AG09309 (cell line): ENCODE measurements at places on chromosomes 13 and 19.
A peak's percentile ranks its signal among the peaks of the same experiment; 100 is the strongest.

DNA sequence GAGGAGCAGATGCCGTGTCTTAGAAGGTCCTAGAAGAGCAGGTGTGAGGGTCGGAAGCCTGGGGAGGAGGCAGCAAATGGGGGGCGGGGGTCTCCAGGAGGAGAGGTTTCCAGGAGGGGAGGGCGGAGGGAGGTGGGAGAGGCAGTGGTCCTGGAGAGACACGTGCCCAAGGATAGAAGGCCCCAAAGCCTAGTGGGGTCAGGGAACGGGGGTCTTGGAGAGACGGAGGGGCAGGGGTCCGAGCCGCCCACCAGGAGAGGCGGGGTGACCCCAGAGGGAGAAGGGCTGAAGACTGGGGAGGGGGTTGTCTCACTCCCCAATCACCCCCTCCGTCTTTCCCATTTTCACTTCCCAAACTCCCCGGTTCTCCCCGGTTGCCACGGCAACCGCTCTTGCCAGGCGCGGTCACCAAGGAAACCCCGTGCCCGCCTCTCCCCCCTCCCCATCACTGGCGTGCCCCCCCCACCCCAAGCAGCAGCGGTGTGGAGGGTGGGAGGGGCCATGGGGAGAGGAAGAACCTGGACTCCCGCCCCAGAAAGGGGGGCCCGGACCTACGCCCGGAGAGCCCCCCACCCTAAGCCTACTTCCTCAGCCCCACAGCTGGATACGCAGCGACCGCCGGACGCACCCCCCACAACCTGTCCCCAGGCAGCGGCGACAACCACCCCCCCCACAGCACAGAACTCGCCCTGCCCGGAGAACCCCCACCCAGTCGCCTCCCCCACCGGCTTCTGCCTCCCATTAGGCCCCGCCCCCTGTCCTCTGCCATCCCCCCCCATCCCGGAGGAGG is 988 bp downstream of the LRRC4B start:
- DNase-seq = no peak

- DNase-seq = no peak
Observed at GRCh38 chr19:54178581-54179261, 5.8 kb upstream of the TMC4 start.

DNA sequence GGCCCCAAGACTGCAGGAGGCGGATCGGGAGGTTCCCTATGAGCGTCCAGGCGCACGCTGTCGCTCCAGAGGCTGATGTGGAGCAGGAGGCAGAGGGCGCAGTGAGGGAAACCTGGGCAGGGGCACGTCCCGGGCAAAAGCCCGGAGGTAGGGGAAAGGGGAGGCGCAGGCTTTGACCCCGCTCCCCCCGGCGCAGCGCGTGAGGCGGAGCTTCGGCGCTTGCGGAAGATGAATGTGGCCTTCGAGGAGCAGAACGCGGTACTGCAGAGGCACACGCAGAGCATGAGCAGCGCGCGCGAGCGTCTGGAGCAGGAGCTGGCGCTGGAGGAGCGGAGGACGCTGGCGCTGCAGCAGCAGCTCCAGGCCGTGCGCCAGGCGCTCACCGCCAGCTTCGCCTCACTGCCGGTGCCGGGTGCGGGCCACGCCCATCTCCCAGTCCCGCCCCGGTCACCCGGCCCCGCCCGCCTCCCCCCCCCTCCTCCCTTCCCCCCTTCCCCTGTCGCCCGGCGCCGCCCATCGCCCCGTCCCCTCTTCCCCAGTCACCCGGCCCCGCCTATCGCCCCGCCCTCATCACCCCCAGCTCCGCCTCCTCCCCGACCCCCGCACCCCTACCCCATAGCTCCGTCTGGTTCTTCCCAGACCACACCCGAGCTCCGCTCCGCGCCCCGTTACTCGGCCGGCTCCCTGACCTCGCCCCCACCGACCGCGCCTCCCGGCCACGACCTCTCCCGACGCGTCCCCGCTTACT is 4.1 kb downstream of the HMG20B start:
- DNase-seq = no peak

GRCh38 chr13:44389876-44390275 is 16.3 kb downstream of the SERP2 start:
- no peak for DNase-seq

- no peak for DNase-seq
Observed at GRCh38 chr19:39595950-39596349, 6.4 kb upstream of the LGALS13 start.

DNA sequence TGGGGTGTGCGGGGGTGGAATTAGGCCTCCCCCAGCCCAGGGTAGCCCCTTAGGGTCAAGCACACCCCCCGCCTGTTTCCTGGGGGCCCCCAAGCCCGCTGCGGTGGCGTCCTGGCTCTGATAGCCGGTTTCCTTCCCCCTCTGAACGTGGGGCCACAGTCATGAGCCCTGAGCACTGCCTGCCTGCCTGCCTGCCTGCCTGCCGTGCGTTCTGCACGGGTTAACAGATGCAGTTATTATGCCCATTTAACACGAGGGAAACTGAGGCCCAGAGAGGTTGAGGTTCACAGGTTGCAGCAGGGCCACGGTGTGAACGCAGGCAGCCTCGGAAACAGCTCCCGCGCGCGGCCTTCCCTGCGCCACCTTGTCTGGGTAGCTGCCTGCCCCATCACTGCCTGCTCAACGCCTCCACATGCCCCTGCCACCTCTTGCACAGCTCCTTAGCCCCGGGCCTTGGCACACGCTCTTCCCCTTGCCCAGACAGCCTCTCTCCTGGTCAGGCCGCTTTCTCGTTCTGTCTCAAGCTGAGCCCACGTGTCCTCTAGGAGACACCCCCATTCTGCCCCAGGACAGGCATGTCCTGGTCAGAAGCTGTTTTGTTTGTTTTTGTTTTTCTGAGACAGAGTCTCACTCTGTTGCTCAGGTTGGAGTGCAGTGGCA is 1.2 kb upstream of the GAMT start:
- DNase-seq = no peak

GRCh38 chr13:111572956-111573761 is 252.7 kb downstream of the TEX29 start:
- no peak for DNase-seq

DNA sequence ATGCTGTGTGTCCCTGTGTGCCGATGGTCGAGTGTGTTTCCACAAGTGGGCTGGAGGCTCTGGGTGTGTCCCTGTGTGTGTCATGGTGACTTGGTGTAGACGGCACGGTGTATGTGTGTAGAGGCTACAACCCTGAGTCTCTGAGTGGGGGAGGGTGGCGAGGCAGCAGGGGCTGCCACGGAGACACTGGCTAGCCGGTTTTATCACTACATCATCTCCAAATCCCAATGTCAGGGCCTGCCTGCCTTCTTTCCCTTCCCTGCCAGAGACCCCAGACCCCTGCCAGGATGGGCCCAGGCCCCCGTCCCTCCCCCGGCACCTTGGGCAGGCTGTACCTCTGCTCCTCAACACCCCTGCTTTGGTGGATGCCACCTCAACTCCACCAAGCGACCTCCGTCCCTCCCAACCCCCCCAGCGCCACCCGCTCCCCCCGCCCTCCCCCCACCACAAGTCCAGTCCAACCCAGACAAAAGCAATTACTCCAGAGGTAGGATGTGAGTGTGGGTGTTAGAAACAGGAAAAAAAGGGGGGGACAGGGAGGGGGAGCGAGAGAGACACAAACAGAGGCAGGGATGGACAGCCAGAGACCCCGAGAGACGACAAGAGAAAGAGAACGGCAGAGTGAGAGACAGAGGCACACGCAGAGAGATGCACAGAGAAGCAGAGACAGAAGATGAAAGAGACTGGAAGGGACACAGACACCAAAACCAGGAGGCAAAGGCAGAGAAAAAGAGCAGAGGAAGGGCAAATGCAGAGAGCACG is 21.6 kb upstream of the POU2F2 start:
- DNase-seq = no peak

GRCh38 chr13:29582171-29582570 is 13.3 kb downstream of the SLC7A1 start:
- no peak for DNase-seq

GRCh38 chr19:31269425-31270127 is 79.7 kb downstream of the TSHZ3 start:
- no peak for DNase-seq

- no peak for DNase-seq
Observed at GRCh38 chr13:50672025-50672424, 171.5 kb downstream of the DLEU7 start.

GRCh38 chr19:19006213-19006612 is 27.1 kb downstream of the SUGP2 start:
- DNase-seq = no peak

DNA sequence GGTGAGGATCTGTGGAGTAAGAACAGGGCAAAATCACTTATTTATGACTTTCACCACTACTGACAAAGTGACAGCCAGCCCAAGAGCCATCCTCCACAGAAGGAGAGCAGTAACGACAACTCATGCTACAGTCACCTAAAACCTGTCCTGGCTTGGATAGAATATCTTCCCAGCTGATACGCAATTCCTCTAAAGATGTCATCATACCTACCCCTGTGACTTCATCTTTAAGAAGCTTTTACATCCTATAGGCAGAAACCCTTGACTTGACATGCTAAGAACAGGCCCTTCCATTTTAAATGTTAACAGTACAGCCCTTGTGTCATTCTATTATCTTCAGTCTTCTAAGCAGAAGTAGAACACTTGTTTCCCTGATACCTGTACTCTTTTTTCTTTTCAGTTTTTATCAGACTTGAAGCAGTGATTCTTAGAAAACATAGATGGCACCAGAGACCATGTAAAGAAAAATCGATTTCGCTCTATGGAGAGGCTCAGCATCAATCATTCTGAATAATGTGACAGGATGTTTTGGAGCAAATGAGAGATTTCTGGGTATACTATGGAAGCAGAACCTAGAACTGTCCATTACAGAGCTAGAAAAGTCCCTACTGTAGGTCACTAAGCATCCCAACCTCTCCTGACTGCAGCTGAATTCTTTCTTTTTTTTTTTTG is 20.1 kb downstream of the STOML3 start:
- DNase-seq = no peak

DNA sequence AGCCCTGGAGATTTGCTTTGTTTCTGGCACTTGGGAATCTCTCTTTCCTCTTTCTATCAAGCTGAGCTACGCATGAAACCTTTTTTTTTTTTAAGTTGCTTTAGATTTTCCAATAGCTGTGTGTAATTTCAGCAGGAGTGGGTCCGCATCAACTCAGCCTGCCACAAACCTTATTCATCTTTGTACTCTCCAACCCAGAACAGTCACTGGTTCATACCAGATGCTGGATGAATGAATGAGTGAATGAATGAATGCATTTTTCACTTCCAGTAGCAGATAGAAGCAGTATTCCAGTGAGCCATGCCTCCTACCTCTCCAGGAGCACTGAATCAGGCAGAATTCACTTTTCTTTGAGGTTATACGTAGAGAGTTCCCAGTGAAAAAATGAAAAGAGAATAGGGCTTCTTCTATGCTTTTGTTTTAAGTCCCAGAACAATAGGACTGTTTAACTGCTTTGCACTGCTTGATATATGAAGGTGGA is 221.1 kb downstream of the TM9SF2 start:
- DNase-seq = no peak

DNA sequence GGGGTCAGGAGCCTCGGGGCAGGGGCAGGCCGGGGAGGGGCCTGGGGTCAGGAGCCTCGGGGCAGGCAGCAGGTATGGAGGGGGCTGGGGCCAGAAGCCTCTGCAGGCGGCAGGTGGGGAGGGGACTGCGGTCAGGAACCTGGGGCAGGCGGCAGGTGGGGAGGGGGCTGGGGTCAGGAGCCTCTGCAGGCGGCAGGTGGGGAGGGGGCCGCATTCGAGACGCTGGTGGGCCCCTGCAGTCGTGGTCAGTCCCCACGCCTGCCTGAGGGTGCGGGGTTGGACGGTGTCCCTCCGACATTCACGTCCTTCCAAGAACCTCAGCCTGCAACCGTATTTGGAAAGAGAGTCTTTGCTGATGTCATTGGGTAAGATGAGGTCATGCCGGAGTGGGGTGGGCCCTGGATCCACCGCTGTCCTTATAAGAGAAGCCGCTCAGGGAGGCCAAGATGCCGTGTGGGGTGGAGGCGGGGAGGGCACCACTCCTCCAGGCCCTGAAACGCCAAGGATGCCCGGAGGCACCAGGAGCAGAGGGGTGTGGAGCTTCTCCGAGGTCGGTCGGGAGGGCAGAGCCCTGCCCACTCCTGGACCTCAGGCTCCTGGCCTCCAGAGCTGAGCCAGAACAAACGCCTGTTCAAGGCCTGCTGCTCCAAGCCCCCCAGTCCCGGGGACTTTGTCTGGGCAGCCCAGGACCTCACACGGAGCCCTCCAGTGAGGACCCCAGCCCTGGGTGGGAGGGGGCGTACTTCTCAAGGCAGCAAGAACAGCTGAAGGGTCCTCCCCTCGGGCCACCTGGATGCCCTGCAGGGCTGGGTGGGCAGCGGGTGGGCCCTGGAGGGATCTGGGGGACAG is 30.1 kb downstream of the PIP5K1C start:
- peak; percentile 38 for DNase-seq

GRCh38 chr19:43913383-43913782 is 21.7 kb downstream of the ZNF45 start:
- no peak for DNase-seq

DNA sequence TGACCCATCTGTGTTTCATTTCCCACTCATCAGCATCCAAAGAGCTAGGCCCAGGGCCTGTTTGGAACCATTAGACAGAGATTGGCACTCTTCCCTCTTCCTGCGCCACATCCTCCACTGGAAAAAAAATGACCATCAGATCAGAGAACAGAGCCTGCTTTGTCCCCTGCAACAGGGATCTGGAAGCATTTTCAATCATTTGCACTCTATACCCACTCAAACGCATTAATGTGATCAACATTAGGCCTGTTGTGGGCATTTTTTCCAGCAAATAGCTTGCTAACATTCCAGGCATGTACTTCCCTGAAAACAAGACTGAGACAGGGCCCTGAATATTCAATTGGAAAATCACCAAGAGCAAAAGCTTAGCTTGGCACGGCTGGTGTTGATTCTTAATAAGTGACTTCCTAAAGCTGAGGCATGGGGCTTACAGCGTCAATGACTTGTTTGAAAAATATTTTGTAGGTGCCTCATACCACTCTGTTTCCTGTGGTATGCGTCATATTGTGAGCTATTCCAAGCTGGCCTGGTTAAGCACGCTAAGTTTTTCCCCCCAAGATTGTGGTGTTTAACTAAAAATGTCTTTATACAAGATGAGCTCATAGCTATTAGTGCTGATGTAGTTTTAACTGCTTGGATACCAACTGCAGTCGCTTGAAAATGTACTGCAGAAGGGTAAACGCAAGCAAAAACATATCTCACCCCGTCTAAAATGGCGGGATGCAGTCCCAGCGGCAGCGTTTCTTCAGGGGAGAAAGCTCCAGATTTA is 404.4 kb downstream of the SPRY2 start:
- peak; percentile 100 for DNase-seq

- no peak for DNase-seq
Observed at GRCh38 chr19:5821521-5822180, 16.8 kb downstream of the NRTN start.

GRCh38 chr19:22610121-22610520 is 24.0 kb upstream of the ZNF492 start:
- DNase-seq = no peak

DNA sequence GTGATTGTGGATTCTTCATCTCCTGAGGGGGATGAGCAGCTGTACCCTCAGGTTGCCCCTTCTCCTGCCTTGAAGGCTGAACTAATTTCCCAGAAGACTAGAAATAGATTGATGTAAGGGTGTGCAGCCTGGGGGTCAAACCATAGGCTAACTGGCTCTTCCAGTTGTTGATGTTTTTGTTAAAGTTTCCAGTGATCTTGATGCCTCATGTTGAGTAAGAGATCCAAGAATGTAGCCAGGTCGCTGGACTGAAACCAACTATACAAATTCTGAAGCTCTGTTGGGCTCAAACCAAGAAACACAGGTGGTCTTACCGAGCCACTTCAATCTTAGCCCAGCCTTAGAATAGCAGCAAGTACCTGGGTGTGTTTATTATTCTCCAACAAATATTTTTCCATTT is 391.8 kb downstream of the KLF5 start:
- DNase-seq = no peak
